ENCODE measurements at places on chromosomes 11 and 22. TPM values are rescaled to one million over a fixed set of nuclear protein-coding genes. Genes with fewer than 3 reads are reported as not detected.

The ZNF202 gene
- 13.6 TPM for polyA plus RNA-seq

The GLYATL1 gene
- polyA plus RNA-seq = not detected

The RBX1 gene
- 391 TPM for polyA plus RNA-seq

The FOLR2 gene
- 1.6 TPM for polyA plus RNA-seq

The CD3D gene
- polyA plus RNA-seq = not detected

The B3GAT1 gene
- not detected for polyA plus RNA-seq

The C11orf91 gene
- not detected for polyA plus RNA-seq

The C11orf52 gene
- polyA plus RNA-seq = not detected

The FERMT3 gene
- 207 TPM for polyA plus RNA-seq

The RCOR2 gene
- polyA plus RNA-seq = not detected

The P2RY2 gene
- not detected for polyA plus RNA-seq

The CABP7 gene
- 0.14 TPM for polyA plus RNA-seq

The OSBPL5 gene
- not detected for polyA plus RNA-seq

The SHANK3 gene
- polyA plus RNA-seq = not detected

DNA sequence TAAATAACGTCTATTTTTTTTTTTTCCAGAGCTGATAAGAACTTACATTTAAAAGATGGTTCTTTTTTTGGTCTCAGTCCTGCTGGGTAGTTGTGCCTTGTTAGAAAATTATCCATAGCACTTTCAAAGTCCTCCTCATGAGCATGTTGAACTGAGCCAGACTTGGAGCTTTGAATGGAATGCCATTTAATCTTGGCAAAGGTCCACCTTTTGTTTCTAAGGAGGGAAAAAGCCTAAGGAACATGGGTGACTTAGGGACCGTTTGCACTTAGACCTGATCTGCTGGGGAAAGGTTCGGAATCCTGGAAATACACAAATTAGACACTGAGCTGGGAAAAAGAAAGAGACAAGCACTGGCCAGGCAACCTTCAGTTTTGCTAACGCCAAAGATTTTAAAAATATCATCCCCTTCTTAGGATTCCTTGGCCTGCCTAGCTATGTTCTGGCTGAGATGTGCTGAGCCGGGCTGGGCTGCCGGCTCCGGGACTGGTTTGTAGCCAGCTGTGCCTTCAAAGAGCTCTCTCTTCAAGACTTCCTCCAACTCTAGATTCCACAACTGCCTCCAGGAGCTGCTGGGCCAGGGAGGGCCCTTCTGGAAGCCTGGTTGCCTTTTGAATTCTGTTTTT lies 67.4 kb downstream of the ENDOD1 start:
- no peaks in the 10 kb centered on the region for H3K27me3 ChIP-seq
- H3K4me1 ChIP-seq = peaks cover 2% of the 10 kb centered on the region
- H3K4me3 ChIP-seq = no peak overlapping the region
- DNase-seq = no peak
- H3K27ac ChIP-seq = no peak overlapping the region
- H3K36me3 ChIP-seq = no peaks in the 10 kb centered on the region

DNA sequence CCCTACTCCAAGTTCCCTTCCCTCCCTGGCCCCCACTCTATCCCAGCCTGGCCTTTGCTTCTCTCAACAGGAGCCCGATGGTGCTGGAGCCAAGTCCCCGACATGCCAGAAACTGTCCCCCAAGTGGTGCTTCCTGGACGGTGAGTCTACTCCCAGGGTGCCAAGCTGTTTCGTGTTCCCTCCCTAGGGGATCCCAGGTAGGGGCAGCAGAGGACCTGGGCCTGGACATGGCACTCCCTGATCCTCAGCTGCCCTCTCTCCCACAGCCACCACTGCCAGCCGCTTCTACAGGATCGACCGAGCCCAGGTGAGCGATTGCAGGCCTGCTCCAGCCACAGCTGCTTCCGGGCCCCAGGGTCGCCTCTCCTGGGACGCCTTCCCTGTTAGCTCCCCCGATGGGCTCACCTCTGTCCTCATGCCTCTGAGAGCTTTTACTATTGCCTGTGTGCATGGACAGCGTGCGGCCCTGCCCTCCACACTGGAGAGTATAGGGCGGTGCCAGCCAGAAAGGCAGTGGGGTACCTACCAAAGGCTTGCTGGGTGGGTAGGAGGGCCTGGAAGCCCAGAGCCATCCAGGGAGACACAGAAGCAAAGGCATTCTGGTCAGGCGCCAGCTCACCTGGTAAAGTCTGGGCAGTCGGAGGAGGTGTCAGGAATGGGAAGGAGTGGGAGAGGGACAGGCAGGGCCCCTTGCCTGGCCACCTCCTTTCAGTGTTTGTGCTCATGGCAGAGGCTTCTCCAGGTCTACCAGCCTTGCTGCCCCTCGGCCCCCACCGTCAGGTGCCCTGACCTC lies 5.0 kb upstream of the MDK start:
- no peak overlapping the region for H3K4me3 ChIP-seq
- H3K4me1 ChIP-seq = no peaks in the 10 kb centered on the region
- DNase-seq = no peak

GRCh38 chr22:47619631-47620030 lies 857.2 kb downstream of the TBC1D22A start:
- no peaks in the 10 kb centered on the region for H3K36me3 ChIP-seq
- H3K4me3 ChIP-seq = no peak overlapping the region
- no peaks in the 10 kb centered on the region for H3K27me3 ChIP-seq
- no peaks in the 10 kb centered on the region for H3K4me1 ChIP-seq

- H3K4me1 ChIP-seq = no peaks in the 10 kb centered on the region
- H3K36me3 ChIP-seq = no peaks in the 10 kb centered on the region
- DNase-seq = no peak
- no peak overlapping the region for H3K4me3 ChIP-seq
Measured at GRCh38 chr22:33405194-33405593, 347.0 kb upstream of the SYN3 start.

- no peaks in the 10 kb centered on the region for H3K4me1 ChIP-seq
- DNase-seq = no peak
- H3K4me3 ChIP-seq = no peak overlapping the region
- H3K27ac ChIP-seq = no peak overlapping the region
- no peaks in the 10 kb centered on the region for H3K27me3 ChIP-seq
- H3K36me3 ChIP-seq = no peaks in the 10 kb centered on the region
Measured at GRCh38 chr11:95937358-95937757, 13.5 kb upstream of the MTMR2 start.

GRCh38 chr11:118229274-118229847 lies 4.5 kb upstream of the JAML start:
- H3K27ac ChIP-seq = no peak overlapping the region
- no peaks in the 10 kb centered on the region for H3K27me3 ChIP-seq
- no peaks in the 10 kb centered on the region for H3K36me3 ChIP-seq
- no peak for DNase-seq
- H3K4me1 ChIP-seq = peaks cover 30% of the 10 kb centered on the region
- no peak overlapping the region for H3K4me3 ChIP-seq

- H3K27me3 ChIP-seq = no peaks in the 10 kb centered on the region
- no peak overlapping the region for H3K4me3 ChIP-seq
- H3K36me3 ChIP-seq = no peaks in the 10 kb centered on the region
Measured at GRCh38 chr11:133038850-133039249, 493.5 kb downstream of the OPCML start.

DNA sequence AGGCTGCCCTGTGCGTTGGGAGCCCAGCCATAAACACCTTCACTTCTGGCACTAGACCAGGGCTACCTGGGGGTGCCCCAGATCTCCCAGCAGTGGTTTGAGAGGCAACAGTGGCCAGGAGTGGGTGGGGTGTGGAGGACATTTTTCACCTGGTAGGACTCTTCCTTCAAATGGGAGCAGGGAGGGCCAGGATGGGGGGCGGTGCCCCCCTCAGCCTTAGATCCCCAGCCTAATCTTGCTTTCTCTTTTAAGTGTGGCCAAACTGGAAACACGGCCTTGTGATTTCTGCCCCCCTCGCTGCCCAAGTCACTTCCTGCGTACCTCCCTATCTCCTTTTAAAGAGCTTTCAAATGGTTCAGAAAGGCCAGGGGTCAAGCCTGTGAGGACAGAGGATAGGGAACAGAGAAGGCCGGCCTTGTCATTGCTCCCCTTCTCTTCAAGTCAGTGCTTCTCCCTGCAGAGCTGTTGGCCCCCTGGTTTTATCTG lies 800 bp downstream of the KCNJ5 start:
- no peaks in the 10 kb centered on the region for H3K36me3 ChIP-seq
- H3K4me3 ChIP-seq = no peak overlapping the region
- H3K27ac ChIP-seq = no peak overlapping the region
- peaks cover 13% of the 10 kb centered on the region for H3K27me3 ChIP-seq

DNA sequence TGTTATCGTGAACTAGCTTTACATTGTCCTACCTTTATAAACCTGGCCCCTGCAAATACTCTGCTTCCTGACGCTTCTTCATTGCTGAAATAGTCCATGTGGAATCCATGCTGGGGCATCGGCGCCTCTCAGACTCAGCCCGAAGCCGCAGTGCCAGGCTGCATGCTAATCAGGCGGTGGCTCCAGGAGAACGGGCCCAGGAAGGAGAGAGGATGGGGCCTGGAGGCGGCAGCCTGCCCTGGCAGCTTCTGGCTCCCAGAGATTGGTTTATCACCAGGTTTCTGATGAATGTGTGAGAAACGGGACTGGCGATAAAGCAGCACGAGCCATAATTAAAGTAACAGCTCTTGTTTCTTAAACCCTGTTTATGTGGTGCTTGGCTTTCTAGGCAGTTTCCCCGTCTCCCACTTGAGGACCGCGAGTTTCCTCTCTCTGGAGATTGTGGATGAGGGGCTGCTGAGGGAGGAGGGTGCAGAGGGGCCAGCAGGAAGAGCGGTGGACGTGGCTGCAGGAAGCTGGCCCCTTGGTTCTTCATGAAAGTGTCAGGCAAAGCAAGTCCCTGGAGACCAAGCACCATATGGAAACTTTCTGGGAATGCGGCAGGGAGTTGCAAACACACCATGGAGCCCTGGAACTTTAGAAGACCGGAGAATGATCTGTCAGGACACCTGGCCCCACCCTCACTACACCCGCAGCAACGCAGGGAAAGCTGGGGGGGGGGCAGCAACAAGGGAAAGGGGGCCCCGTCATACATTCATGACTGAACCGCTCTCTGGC lies 93.4 kb downstream of the NTM start:
- no peak for DNase-seq
- peaks cover 8% of the 10 kb centered on the region for H3K27me3 ChIP-seq
- H3K36me3 ChIP-seq = no peaks in the 10 kb centered on the region

DNA sequence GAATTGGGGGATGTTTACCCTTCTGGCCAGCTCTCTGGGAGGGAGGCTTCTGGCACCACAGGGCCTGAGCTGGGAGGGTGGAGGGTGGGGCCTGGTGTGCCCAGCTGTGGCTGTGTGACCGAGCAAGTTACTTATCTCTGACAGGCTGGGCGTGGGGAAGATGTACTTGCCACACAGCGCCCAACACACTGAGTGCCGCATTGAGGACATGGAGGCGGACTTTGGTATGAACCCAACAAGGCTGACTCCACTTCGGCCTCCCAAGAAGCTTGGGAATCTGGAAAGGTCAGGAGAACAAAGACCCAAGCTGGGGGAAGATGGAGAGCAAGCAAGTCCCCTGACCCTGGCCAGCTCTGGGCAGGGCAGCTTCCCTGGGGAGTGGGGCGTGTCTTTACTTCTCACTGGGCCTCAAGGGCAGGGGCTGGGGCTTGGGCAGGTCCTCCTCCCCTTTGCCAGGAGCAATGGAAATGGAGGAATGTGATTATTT lies 2.4 kb upstream of the MGAT3 start:
- peaks cover 20% of the 10 kb centered on the region for H3K4me1 ChIP-seq
- H3K27me3 ChIP-seq = no peaks in the 10 kb centered on the region
- no peak for DNase-seq
- H3K36me3 ChIP-seq = no peaks in the 10 kb centered on the region

DNA sequence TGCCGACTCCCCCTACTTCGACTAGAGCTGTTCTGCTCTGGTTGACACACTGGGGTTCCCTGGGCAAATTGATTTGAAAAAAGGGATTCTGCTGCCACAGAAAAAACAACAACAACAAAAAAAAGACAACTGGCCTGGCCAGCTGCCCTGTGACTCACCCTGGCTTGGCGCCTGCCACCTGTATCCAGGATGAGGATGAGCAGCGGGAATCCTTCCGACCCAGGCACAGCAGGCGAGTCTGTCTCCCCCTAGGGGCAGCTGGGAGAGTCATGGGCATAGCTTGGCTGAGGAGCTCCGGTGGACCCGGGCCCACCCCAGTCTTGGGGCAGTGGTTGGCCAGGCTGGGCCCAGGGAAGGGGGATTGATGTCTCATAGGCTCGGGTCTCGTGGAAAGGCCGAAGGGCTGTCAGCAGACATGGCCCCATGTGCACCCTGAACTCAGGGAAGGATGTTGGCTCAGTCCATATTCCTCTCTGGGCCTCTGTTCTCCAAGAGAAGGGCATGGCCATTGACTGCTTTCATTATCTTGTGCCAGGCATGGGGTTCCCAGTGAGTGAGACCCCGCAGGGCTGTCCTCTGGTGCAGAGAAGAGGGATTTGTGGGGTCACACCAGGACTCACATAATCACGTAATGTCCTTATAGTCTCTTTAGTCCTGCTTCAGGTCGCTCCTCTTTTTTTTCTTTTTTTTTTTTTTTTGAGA lies 10.4 kb upstream of the SUN2 start:
- no peak for DNase-seq
- H3K4me3 ChIP-seq = no peak overlapping the region
- no peak overlapping the region for H3K27ac ChIP-seq
- H3K4me1 ChIP-seq = peaks cover 2% of the 10 kb centered on the region
- no peaks in the 10 kb centered on the region for H3K27me3 ChIP-seq

- no peak for DNase-seq
- H3K4me1 ChIP-seq = no peaks in the 10 kb centered on the region
- no peaks in the 10 kb centered on the region for H3K36me3 ChIP-seq
- H3K4me3 ChIP-seq = no peak overlapping the region
- no peak overlapping the region for H3K27ac ChIP-seq
Measured at GRCh38 chr11:98940913-98941312, 79.8 kb upstream of the CNTN5 start.

DNA sequence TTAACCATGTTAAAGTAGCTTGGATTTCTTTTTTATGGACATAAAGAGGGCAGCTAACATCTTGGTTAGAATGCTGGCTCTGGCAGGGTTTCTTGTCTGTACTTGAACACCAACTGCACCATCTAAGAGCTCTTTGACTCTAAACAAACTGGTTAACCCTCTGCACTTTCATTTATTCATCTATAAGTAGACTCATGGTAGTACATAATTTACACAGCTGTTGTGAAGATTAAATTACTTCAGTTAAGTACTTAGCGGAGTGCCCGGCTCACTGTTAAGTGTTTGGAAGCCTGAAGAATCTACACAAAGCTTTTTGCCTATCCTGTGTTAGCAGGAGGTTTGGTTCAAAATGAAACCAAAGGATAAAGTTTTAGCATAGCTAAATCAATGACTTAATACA lies 846.2 kb upstream of the API5 start:
- no peak overlapping the region for H3K27ac ChIP-seq
- no peaks in the 10 kb centered on the region for H3K36me3 ChIP-seq
- H3K4me3 ChIP-seq = no peak overlapping the region
- H3K4me1 ChIP-seq = no peaks in the 10 kb centered on the region
- DNase-seq = no peak
- no peaks in the 10 kb centered on the region for H3K27me3 ChIP-seq

DNA sequence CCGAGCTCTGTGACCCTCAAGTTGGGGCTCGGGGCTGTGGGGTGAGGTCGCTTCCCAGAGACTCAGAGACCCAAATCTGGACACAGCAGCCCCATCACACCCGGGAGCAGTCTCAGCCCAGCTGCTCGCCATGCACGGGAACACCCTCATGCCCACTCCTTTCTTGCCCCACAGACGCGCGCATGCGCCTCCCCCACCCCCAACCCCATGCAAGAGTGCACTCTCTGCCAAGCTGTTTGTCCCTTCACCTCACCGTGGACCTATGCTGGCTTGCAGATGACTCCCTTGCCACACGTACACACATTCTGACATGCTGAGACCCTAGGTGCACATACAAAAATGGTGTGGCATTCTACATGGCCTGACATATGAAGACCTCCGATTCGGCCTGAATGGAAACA lies 478 bp upstream of the CD248 start:
- H3K36me3 ChIP-seq = no peaks in the 10 kb centered on the region
- no peak overlapping the region for H3K4me3 ChIP-seq
- H3K27me3 ChIP-seq = no peaks in the 10 kb centered on the region
- DNase-seq = no peak
- H3K4me1 ChIP-seq = peaks cover 18% of the 10 kb centered on the region
